ENCODE measurements at places on chromosomes 5 and 9.
A peak's percentile ranks its signal among the peaks of the same experiment; 100 is the strongest.

DNA sequence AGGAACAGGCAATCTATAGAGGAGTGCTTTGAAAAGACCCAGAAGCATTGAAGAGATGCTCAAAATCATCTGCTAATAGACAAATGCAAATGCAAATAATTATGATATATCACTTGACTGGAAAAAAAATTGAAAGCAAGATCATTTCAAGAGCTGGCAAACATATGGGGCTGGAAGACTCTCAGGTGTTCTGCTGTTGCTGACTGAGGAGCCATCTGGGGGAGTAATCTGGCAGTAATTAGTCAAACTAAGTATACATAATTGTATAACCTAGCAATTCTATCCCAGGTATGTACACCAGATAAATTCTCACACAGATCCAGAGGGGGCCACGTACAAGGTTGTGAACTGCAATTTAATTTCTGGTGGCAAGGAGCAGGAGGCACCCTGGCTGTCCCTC is 4.6 kb upstream of the HMHB1 start:
- DNase-seq = no peak

- no peak for DNase-seq
Measured at GRCh38 chr5:111737716-111738115, 19.3 kb downstream of the NREP start.

DNA sequence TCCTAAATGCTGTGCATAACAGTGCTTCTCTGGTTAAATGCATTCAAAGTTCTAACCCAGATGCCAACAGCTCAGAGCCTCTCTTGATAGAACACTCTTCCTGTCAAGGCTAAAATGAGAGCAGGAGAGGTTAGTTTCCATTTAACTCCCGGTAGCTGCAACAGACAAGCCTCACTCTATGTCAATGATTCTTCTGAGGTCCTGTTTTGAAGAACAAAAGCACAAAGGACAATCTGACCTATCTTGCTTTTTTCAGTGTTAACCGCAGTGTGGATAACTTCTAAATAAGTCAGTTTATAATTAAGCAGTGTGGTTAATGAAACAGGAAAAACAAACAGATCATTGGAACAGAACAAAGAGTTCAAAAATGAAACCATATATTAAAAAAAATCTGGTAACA is 80.7 kb downstream of the ANKRD55 start:
- DNase-seq = no peak

GRCh38 chr5:153707626-153708025 is 217.2 kb downstream of the GRIA1 start:
- no peak for DNase-seq

DNA sequence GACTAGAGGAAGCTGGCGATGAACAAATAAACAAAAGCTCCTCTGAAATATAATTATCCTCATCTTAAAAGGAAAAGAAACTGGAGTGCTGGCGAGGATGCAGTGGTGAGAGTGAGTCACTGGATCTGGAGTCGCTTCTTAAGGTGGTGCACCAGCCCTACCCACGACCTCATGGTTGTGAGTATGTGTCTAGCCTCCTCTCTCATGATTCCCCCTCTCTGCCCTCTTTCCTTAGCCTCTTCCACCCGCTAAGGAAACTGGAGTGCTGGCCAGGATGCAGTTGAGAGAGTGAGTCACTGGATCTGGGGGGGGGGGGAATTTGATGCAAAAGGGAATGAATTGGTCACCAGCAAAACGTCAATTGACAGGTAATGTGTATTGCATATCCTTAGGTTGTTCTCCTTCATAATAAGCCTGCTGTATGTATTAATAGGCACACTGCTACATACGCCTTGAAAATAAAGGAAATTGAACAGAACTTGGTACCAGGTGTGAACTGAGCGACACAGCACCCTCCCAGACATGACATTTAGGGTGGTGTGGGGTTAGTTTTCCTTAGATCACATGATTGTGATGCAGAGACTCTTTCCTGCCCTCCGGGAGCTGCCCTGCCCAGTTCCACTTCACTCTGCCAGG is 36.3 kb upstream of the EBF1 start:
- DNase-seq = no peak

GRCh38 chr5:4229414-4230292 is 634.0 kb downstream of the IRX1 start:
- DNase-seq = no peak

GRCh38 chr9:120571443-120572257 is 8.3 kb downstream of the CDK5RAP2 start:
- no peak for DNase-seq

GRCh38 chr5:146005264-146005663 is 68.9 kb downstream of the SH3RF2 start:
- DNase-seq = no peak

DNA sequence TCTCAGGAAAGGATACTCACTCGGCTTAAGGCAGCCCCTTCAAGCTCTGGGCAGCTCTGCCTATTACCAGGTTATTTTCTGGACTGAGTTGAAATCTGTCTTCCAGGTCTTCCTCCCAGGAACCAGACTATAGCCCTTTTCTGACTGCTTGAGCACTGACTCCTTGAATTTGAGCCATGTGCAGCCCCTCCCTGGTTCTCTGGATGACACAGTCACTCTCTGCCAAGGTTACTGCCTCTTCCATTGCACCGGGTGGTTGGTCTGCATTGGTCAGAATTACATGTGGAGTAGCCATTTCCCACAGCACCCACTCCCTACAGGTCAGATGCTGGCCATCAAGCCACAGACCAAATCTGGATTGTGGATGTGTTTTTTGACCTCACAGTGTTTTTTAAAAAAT is 81.9 kb downstream of the KLF4 start:
- DNase-seq = no peak

- DNase-seq = no peak
Measured at GRCh38 chr9:127210851-127211730, 53.5 kb upstream of the GARNL3 start.

- no peak for DNase-seq
Measured at GRCh38 chr5:157165261-157165660, 803 bp downstream of the GARIN3 start.

GRCh38 chr5:146499680-146500079 is 16.3 kb downstream of the GPR151 start:
- DNase-seq = no peak

DNA sequence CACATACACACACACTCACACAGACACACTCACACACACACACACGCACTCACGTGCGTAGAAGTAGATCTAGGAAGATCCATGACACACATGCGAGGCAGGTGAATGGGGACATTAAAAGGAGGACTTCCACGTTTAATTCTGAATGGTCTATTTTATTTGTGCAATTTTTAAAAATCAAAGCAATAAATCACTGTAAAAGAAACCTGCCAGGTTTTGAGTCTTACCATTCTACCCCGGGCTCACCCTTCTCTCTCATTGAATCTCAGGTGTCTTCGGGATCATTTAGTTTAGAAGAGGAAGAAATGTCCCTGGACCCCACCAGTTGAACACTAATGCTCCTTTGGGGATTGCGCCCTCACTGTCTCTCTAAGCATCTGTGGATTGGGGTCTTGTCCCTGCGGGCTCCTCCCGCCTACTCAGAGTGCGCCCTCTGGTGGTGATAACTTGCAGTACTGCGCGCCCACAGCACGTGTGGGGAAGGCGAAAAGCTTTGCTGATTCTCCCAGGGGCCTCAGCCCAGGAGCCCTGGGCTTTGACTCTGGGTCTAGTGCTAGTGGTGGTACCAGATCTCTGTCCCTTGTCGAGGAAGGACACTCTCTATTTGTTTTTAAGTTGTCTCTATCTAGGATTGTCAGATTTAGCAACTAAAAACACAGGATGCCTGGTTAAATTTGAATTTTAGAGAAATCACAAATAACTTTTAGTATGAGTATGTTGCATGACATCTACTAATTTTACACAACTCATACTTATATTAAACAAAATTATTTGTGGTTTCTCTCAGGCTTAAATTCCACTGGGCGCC is 34.8 kb downstream of the BOD1 start:
- DNase-seq = no peak

- no peak for DNase-seq
Measured at GRCh38 chr5:132464156-132464939, 26.2 kb downstream of the IRF1 start.

GRCh38 chr9:93268551-93269314 is 84.8 kb downstream of the WNK2 start:
- peak; percentile 23 for DNase-seq

- no peak for DNase-seq
Measured at GRCh38 chr9:91111226-91111625, 250.5 kb downstream of the AUH start.

GRCh38 chr9:98429613-98430012 is 174.2 kb upstream of the TBC1D2 start:
- no peak for DNase-seq

DNA sequence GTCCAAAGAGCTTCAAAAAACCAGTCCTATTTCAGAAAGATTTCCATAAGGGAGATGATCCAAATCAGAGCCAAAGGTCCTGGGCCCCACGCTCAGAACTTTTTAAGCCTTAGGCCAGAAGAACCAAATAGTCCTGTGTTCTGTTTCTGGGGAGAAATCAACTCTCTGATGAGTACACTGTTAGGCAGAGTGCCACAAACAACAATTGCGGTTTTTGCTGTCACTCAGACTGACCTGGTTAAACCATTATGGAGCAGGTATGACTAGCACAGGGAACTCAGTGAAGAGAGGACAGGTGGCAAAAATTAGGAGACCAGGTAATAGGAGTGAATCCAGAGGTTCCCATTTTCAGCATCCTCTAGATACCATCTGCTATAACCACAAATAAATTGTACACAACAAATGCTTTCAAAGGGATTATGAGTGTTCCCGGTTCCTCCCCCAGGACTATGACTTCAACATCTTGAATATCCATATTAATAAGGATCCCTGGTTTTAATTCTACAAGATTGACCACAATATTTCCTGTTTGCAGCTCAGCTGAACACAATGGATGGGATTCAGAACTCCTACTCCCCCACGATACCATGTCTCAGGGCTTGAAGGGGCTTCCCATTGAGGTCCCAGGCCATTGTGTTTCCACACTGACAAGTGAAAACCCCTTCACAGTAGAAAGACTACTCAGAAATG is 52.1 kb upstream of the FREM1 start:
- no peak for DNase-seq

DNA sequence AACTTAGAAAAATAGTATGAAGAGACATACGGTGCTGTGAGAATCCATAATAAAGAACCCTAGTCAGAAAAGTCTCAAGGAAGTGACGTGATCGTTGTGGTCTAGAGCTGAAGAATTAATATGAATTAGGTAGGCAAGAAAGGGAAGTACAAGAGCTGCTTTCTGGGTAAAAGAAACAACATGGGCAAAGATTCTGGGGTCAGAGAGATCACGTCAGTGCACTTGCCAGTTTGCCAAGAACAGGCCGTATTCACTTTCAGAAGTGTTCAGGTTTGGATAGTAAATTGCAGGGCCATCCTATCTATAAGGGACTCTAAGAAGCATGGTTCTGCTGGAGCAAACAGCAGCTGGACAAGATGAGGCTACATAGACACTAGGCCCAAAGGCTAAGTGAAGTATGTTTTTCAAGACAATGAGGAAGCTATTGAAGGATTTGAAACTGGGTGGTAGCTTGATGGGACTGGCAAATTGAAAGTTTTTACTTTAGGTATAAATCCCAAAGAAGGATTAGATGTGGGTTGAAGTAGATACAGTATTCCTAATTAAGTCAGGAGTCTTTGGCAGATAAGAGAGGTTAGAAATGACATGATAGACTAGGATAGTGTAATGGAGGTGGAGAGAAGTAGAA is 4.8 kb upstream of the CHD1 start:
- DNase-seq = no peak

- no peak for DNase-seq
Measured at GRCh38 chr9:123527981-123528380, 172.0 kb downstream of the CRB2 start.

- DNase-seq = no peak
Measured at GRCh38 chr9:129174724-129175514, 3.1 kb downstream of the IER5L start.

GRCh38 chr9:98256756-98257155 is 1.3 kb upstream of the TBC1D2 start:
- DNase-seq = no peak

GRCh38 chr5:90558344-90559192 is at the start of gene ADGRV1:
Gene ADGRV1, plus strand, starts transcription at chr5:90558797. Its CDS starts 99 bp downstream, at chr5:90558896.
- DNase-seq = no peak

- DNase-seq = no peak
Measured at GRCh38 chr5:150626853-150627276, 13.6 kb upstream of the SYNPO start.

DNA sequence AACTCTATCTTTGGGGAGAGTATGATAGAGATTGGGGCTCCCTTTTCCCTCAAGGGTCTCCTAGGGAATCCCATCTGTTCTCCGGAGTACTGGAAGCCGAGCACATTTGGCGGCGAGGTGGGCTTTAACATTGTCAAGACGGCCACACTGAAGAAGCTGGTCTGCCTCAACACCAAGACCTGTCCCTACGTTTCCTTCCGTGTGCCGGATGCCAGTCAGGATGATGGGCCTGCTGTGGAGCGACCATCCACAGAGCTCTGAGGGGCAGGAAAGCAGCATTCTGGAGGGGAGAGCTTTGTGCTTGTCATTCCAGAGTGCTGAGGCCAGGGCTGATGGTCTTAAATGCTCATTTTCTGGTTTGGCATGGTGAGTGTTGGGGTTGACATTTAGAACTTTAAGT is 21.5 kb downstream of the PTGS1 start:
- DNase-seq = no peak

DNA sequence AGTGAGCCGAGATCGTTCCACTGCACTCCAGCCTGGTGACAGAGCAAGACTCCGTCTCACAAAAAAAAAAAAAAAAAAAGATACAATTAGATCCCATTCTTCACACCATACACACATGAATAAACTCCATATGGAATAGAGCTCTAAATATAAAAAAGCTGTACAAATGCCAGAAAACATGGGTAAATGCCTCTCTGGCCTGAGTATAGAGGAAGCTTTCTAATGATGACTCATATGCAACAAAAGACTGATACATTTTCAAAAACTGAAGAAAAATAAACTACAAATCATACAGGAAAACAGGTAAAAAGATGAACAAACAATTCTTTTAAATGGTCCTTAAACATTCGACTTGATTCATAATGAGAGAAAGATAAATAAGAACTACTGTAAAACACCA is 8.6 kb downstream of the ZFP62 start:
- no peak for DNase-seq

GRCh38 chr5:123907349-123907748 is 395.4 kb downstream of the CSNK1G3 start:
- no peak for DNase-seq

- no peak for DNase-seq
Measured at GRCh38 chr5:14112998-14113652, 30.0 kb upstream of the TRIO start.

- no peak for DNase-seq
Measured at GRCh38 chr9:130918826-130919558, 20.1 kb downstream of the FIBCD1 start.

GRCh38 chr5:16540421-16540820 is 74.8 kb upstream of the ZNF622 start:
- DNase-seq = no peak
